ENCODE measurements at places on chromosomes 4 and X.

- DNase-seq = no peak
These were observed 22.8 kb downstream of the STAP1 start for GRCh38 chr4:67581208-67581857.

DNA sequence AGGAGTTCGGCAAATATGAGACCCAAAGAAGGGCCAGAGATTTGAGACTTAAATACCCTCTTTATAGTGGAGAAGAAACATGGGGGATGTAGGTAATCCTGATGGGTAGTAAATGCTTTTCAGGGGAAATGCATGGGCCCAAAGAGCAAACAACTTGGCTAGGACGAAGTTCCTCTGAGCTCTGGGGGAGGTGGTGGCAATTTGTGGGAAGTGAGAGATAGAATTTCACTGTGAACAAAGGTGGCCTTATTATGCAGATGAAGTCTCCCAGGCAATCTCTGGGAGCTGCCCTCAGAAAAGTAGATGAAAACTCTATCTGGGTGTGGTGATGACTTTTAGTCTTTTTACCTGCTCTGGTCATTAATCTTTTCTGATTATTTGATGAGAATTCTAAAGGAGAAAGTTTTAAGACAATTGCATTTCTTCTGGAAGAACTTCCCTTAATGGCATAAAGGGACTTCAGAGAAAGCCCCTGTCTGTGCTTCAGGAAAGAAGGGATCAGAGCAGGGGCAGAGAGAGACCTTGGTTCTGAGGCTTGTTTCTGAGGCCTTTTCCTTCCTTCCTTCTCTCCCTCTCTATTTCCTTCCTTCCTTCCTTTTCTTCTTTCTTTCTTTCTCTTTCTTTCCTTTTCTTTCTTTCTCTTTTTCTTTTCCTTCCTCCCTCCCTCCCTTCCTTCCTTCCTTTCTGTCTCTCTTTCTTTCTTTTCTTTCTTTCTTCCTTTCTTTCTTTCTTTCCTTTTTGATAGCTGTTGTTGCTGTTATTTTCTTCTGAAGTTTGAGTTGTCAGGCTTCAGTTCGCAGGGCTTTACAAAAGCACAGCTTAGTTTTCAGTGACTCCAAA lies 37.5 kb upstream of the MAOA start:
- DNase-seq = no peak

DNA sequence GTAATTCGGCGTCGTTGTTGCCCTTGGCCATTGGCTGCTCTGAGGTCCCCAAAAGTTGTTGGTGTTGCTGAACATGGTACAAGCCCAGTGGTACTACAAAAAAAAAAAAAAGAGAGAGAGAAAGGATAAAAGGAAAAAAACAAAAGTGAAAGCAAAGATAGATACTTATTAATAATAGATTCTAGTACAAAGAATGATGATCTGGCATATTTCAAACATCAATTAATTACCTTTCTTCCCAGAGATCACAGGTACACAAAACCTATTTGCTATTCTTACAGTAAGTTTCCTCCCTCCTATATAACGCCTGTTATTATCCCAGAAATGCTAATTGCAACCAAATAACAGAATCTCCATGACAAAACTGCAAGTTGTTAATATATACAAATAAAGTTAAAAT lies 188.9 kb downstream of the FBXW7 start:
- DNase-seq = no peak

- DNase-seq = no peak
These were observed 510.1 kb downstream of the FSTL5 start for GRCh38 chr4:161653697-161654096.

DNA sequence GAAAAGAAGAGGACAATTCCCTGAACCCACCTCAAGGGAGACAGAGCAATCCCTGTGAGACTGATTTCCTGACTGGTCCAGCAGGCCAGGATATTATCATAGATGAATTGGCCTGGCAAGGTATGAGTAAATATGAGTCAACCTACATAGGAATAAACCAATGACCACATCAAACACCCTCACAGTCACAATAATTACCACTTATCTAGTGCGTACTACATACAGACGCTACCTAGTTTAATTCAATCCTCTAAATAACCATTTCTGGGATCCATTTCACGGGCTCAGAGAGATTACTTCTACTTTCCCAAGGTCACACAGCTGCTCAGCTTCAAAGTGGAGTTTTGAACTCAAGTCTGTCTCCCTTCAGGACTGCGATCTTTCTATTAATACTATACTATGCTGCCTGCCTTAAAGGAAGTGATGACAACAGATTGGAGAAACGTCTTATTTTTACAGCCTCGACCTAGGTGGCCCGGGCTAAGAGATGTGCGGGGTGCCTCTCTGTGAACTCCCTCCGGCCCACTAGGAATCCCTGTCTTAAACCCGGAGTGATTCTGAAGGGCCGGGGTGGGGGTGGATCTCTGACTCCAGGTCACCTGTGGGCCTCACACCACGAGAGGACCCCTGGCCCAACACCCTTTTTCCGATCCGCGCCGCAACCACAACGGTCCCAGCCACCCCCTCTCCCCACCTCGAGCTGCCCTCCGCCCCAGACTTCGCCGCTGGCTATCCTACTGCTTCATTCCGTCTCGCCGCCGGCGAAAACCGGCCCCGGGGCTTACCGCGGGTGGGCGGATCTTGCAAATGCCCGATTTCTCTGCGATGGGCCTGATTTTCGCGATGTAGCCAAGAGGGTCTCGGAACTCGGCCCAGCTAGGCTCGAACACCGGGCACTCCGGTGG lies 800 bp downstream of the KDM5C start:
- no peak for DNase-seq

DNA sequence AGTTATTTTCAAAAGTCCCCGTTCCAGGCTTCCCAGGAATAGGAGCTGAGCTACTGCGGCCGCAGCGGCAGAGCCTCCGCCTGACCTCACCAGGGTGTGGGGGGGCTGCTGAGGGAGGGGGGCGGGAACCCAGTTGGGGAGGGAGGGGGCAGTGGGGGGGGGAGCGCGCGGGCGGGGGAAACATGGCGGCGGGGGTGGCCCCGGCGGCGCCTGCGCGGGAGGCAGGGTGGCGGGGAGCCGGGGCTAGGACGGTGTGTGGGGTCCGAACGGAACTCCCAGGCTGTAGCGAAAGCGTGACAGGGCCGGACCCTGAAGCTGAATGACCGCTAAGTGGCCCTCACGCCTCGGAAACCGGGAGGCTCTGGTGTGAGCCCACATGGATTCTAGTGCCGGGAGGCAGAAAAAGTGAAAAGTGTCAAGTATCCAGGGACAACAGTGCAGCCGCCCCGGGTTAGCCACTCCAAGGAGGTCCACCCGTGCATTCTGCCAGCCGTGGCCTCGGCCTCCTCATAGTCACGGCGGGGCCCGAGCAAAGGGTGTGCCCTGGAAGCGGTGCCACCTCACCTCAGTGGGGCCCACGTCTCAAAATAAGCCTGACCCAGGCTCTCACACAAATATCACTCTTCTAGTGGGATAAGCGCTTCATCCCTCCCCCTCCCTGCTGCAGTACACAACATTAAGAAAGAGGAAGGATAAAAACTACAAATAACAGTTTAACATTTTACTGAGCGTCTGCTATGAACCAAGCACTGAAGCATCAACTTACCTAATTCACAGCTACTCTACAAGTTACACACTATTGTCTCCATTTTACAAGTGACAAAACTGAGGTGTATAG lies at the start of gene KLHL13:
Gene KLHL13 (minus strand): TSS at position 98 of the 838 bp plus-strand sequence. CDS start 88,337 bp downstream, outside the sequence.
- DNase-seq = peak; percentile 17

GRCh38 chr4:181017038-181017437 lies 1226.2 kb upstream of the TENM3 start:
- no peak for DNase-seq

DNA sequence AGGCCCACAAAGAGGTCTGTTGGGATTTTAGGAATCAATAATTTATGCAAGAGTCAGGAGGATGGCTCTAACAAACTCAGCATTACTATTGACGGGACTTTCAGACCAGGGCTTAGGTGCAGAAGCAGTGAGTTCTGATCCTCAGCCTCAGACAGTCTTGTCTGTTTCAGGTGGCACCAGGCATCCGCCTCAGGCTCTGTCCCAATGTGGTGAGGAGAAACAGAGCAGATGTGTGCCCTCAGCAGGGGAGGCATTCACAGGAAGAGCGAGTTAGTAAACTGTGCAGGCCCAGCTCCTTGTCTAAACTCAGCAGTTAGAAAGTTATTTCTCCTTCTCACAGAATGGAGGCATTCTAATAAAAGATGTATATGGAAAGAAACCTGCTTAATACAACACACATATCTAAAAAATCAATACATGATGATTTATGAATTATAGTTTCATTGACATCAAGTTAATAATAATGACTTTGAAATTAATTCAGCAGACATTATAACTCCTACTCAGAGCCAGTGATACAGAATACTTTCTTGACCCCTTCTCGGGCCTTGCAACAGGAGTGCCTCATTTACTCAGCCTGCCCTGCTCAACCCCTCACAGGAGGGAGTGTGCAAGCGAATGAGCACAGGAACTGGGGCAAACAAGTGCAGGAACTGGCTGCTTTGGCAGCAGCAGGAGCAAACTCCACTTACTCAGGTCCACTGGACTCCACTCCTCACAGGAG lies 202.8 kb upstream of the SMIM31 start:
- DNase-seq = no peak

DNA sequence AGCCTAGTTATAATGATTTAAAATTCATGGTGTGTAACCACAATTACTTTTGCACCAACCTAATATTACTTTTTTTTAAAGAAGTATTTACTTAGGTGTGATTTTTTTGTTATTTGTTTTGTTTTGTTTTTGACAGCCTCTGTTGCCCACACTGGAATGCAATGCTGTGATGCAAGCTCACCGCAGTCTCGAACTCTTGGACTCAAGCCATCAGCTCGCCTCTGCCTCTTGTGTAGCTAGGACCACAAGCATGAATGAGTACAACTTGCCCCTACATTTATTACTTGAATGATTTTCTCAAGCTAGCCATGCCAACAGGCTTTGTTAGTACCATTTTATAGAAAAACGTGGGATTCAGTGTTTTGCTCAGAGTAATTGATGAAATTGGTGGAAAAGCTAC lies 488.8 kb upstream of the CPEB2 start:
- DNase-seq = no peak

- DNase-seq = no peak
These were observed 789.3 kb downstream of the IL1RAPL1 start for GRCh38 chrX:29376584-29376983.

DNA sequence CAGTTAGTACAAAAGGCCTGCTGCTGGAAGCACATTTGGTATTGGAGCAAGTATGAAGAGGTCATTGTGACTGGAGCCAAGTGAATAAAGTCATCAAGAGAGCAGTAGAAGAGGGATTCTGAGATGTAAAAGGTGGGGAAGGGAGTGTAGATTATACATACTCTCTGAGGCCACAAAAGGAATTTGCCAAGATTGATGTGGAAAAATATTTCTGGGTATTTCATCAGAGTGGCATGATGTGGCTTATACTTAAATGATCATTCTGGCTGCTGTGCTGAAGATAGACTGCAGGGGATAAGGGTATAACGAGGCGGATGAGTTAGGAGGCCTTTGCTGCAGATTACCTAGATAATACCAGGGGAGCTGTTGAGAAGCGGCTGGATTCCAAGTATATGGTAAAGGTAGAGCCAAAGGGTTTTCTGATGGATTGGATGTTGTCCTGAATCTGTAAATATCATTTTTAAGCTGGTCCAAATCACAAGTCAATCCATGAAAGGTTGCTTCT lies 231.8 kb upstream of the AGA start:
- no peak for DNase-seq

GRCh38 chr4:104413487-104413886 lies 81.2 kb downstream of the CXXC4 start:
- DNase-seq = no peak

DNA sequence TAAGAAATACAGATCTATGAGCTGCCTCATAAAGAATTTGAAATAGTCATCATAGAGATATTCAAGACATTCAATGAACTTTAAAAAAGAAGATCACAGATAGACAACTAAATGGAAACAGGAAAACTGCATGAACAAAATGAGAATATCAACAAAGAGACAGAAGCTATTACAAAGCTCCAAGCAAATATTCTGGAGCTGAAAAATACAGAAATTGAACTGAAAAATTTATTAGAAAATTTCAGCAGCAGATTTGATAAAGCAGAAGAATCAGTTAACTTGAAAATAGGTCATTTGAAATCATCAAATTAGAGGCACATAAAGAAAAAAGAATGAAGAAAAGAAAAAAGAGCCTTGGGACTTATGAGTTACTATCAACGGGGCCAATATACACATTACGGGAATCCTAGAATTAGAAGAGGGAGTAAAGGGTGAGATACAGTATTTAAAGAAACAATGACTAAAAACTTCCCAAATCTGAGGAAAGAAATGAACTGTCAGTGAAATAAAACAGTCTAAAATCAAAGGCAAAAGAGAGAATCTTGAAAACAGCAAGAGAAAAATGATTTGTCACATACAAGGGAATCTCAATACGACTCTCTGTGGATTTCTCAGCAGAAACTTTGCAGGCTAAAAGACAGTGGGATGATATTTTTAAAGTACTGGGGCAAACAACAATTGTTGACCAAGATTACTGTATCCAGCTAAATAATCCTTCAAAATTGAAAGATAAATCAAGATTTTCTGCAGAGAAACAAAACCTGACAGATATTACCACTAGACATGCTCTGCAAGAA lies 641.6 kb downstream of the ANKRD50 start:
- no peak for DNase-seq

- no peak for DNase-seq
These were observed 106.6 kb upstream of the ATP6AP2 start for GRCh38 chrX:40474205-40474626.

DNA sequence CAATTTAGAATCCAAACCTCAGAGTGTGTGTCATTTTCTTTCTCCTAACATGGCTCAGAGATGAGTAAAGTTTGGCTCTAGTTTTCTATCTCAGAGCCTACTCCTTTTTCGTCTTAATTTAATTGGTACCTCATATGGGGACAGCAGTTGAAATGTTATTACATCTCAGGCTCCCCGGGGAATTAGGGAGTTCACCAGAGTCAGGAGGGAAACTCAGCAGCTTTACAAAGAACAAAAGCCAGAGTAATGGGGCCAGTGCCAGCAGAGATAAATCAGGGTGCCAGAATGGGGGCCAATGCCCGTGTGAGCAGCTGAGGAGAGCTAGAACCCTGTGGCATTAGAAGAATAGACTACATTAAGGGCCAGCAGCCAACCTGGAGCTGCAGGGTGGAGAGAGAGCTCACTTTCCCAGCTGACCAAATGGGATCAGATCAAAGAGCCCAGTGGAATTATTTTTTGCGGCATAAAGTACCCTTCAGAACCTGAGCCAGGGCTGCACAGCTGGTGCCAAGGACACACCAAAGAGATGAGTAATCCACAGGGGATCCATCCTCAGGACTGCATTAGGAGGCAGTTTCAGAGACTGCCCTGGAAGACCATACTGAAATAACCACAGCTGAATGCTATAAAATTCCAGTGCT lies 207.1 kb upstream of the DKK2 start:
- DNase-seq = no peak

- no peak for DNase-seq
These were observed 158.3 kb downstream of the CPE start for GRCh38 chr4:165537028-165537648.
